ENCODE measurements at places on chromosomes 1 and 21.

DNA sequence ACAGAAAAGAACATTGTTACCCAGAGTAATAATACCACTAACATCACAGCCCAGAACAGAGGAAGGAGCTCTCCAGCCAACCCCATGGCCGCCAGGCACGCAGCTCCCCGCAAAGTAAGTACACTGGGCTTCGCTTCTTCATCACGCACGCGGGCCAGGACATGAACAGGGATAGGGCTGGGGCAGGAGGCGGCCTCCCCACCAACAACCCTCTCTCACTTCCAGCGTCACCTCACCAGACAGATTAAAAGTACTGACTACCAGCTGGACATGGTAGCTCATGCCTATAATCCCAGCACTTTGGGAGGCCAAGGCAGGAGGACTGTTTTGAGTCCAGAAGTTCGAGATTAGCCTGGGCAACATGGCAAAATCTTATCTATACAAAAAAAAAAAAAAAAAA, 78.3 kb downstream of the NPHP4 start:
- no peak for DNase-seq

- DNase-seq, result no peak
Observed at GRCh38 chr1:169894424-169895145, 889 bp upstream of the SCYL3 start.

DNA sequence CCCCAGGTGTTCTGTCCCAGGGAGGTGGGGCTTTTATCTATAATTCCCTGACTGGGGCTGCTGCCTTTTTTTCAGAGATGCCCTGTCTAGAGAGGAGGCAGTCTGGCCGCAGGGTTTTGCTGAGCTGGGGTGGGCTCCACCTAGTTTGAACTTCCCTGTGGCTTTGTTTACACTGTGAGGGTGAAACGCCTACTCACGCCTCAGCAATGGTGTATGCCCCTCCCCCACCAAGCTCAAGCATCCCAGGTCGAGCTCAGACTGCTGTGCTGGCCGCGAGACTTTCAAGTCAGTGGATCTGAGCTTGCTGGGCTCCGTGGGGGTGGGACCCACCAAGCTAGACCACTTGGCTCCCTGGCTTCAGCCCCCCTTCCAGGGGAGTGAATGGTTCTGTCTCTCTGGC, 124.3 kb downstream of the CENPF start:
- DNase-seq, result no peak

DNA sequence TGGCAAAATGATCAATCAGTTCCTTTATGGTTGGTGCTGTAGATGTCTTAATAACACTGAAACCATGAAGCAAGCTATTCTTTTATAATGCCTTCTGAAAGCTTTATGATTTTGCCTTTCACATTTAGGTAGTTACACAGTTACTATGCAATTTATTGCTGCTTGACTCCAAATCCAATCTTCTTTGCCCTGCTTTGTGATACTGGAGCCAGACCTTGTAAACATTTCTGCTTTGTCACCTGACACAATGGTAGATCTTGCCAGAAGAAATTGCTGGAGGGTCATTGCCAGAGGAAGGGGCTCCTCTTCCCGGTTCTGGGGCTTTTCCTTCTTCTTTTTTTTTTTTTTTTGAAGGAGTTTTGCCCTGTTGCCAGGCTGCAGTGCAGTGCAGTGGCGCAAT, 40.5 kb upstream of the KLF17 start:
- DNase-seq, result no peak

DNA sequence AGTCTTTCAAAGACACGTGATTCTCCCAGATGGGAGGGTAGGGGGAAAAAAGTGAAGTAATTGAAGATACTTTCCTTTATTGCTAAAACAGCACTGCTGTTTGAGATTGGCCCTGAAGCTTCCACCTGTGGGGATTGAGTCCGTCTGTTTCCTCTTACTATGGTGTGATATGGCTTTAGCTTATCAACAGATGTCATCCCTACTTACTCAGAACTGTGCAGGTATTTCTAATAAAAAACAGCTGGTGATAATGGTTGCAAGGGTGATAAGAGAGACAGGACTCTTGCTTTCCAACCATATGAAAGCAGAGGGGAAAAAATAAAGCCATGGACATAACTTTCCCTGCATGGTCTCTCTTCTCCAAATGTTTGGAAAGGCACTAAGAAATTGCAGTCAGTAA, 41.7 kb upstream of the C8B start:
- DNase-seq, result no peak

DNA sequence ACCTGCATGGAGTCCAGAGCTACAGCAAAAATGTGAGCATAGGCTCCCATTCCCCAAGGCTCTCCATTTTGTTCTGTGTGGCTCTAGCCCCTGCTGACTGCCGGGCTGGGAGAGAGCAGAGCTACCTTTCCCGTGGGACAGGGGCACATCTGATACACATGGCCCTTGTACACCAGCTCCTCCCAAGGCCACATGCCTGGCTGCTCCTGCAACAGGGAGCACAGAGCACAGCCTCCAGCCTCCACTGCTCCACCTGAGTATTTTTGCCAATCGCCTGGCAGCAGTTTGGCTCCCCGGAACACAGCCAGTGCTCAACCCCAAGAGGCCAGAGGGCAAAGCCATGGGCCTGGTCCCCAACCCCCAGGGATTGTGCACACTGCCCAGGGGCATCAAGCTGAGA, 146.5 kb downstream of the CHD1L start:
- DNase-seq, result no peak

DNA sequence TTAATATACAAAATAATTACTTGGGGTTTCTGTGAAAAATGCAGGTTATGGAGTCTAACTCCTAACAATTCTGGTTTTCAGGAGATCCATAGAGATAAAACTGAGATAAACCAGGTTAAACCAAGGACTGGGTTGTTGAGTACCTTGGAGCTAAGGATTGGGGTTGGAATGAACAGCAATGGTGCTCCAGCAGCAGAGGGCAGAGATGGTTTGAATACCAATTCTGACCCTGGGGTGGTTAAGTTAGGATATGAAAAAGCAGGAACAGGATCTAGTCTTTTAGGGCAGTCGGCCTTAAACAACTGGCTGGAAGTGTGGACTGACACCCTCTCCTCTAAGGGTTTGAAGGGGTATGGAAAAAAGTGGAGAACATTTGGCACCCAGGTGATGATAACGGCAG, 53.0 kb downstream of the UROD start:
- no peak for DNase-seq
